ENCODE measurements at places on chromosomes 5 and 9. TPM values are rescaled to one million over a fixed set of nuclear protein-coding genes. Genes with fewer than 3 reads are reported as not detected.

- no peak overlapping the region for H3K4me3 ChIP-seq
- DNase-seq = no peak
- no peaks in the 10 kb centered on the region for H3K27me3 ChIP-seq
- no peaks in the 10 kb centered on the region for H3K4me1 ChIP-seq
- no peaks in the 10 kb centered on the region for H3K36me3 ChIP-seq
- no peak overlapping the region for H3K27ac ChIP-seq
Observed at GRCh38 chr9:77735494-77735893, 87.4 kb upstream of the GNA14 start.

The EXD3 gene
- total RNA-seq = 28.7 TPM

The NEUROG1 gene
- not detected for total RNA-seq

DNA sequence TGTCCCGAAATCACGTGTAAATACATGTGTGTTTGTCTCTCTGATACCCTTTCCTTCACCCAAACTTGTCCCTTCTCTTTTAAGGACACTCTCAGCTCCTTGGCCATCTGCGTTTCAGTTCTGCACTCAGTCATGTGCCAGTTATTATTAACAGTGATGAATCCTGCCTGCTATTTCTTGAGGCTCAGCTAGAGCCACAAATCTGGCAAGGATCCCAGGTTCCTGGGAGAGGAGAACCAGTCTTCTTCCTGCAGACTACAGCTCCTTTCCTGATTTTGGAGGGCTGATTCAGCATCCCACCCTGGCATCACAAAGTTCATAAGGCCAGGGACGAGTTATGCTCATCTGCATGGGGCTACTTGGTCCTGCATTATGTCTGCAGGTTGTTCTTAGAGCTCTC, 5.6 kb downstream of the MAMDC2 start:
- peak overlapping the region; percentile 90 for H3K27ac ChIP-seq
- DNase-seq = no peak
- peak overlapping the region; percentile 33 for H3K4me3 ChIP-seq
- H3K4me1 ChIP-seq = peaks cover 32% of the 10 kb centered on the region
- H3K36me3 ChIP-seq = no peaks in the 10 kb centered on the region

The SLC23A1 gene
- total RNA-seq = 0.33 TPM

GRCh38 chr9:15180124-15180523, 126.9 kb downstream of the TTC39B start:
- no peaks in the 10 kb centered on the region for H3K27me3 ChIP-seq
- H3K27ac ChIP-seq = no peak overlapping the region
- no peaks in the 10 kb centered on the region for H3K4me1 ChIP-seq
- no peaks in the 10 kb centered on the region for H3K36me3 ChIP-seq
- no peak for DNase-seq

The STKLD1 gene
- 0.59 TPM for total RNA-seq

The DMRT3 gene
- total RNA-seq = 1.8 TPM

The ANKRD20A1 gene
- 2.2 TPM for total RNA-seq

DNA sequence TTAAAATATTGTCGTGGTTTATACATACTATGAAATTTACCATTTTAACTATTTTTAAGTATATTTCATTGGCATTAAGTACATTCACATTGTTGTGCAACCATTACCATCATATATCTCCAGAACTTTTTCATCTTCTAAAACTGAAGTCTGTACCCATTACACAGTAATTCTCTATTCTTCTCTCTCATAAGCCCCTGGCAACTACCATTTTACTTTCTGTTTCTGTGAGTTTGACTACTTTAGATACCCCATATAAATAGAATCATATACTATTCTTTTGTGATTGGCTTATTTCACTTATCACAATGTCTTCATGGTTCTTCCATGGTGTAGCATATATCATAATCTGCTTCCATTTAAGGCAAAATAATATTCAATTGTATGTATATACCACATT, 30.3 kb downstream of the NDUFS4 start:
- no peaks in the 10 kb centered on the region for H3K4me1 ChIP-seq
- H3K27ac ChIP-seq = no peak overlapping the region
- no peak for DNase-seq
- H3K27me3 ChIP-seq = no peaks in the 10 kb centered on the region
- H3K36me3 ChIP-seq = no peaks in the 10 kb centered on the region

DNA sequence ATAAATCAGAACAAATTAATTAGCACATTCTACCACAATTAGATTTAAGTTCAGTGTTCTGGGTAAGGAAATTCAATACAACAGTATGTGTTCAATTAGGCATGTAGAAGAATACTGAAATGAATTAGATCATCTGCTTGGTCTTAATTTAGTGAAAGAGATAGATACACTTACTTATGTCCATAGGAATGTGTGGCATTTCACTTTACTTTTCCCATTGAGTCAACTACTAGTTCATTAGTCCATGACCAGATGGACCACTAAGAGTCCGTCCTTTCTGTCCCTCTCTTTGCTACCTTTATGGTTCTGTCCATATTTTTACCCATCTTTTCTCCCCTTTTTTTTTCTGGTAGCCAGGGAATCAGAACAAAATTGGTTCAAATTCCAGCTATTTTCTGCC, 276.9 kb downstream of the OSTF1 start:
- no peak for DNase-seq
- no peak overlapping the region for H3K4me3 ChIP-seq
- no peaks in the 10 kb centered on the region for H3K27me3 ChIP-seq
- no peaks in the 10 kb centered on the region for H3K4me1 ChIP-seq

- no peaks in the 10 kb centered on the region for H3K27me3 ChIP-seq
- H3K36me3 ChIP-seq = no peaks in the 10 kb centered on the region
- H3K4me1 ChIP-seq = no peaks in the 10 kb centered on the region
- H3K27ac ChIP-seq = peak overlapping the region; percentile 32
- DNase-seq = no peak
- no peak overlapping the region for H3K4me3 ChIP-seq
Observed at GRCh38 chr9:27496135-27496504, 28.0 kb upstream of the IFNK start.

- no peaks in the 10 kb centered on the region for H3K4me1 ChIP-seq
- peak overlapping the region; percentile 36 for H3K4me3 ChIP-seq
- no peaks in the 10 kb centered on the region for H3K36me3 ChIP-seq
- H3K27ac ChIP-seq = peak overlapping the region; percentile 7
Observed at GRCh38 chr9:120893611-120894307, 16.8 kb upstream of the PHF19 start.

The PCDHB14 gene
- 5.9 TPM for total RNA-seq

- H3K4me3 ChIP-seq = peak overlapping the region; percentile 89
- H3K27me3 ChIP-seq = no peaks in the 10 kb centered on the region
- peak overlapping the region; percentile 95 for H3K27ac ChIP-seq
Observed at GRCh38 chr9:134134949-134135342, 936 bp upstream of the WDR5 start.

The GFI1B gene
- not detected for total RNA-seq

The IL17B gene
- 5.4 TPM for total RNA-seq

The CNTNAP3 gene
- total RNA-seq = 2.6 TPM

The MAP1B gene
- 271 TPM for total RNA-seq

DNA sequence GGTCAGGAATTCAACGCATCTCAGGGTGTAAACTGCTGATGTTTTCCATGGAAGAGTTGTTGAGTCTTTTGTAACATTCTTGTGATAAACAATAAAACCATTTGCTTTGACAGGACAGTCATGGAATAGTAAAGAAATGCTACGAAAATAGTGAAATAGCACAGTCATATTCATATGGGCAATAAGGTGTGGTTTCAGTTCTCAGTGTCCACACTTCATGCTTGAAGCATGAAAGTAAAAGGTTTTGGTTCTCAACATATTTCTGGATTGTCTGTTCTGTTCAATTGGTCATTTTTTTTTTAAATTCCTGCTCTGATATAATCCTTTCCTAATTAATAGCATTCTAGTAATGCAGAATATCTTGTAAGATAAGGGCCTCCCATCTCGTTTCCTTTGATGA, 467.6 kb upstream of the ZNF608 start:
- H3K36me3 ChIP-seq = no peaks in the 10 kb centered on the region
- H3K4me1 ChIP-seq = no peaks in the 10 kb centered on the region
- no peak overlapping the region for H3K4me3 ChIP-seq
- no peaks in the 10 kb centered on the region for H3K27me3 ChIP-seq
- no peak overlapping the region for H3K27ac ChIP-seq
- DNase-seq = no peak

The IFNA21 gene
- not detected for total RNA-seq

DNA sequence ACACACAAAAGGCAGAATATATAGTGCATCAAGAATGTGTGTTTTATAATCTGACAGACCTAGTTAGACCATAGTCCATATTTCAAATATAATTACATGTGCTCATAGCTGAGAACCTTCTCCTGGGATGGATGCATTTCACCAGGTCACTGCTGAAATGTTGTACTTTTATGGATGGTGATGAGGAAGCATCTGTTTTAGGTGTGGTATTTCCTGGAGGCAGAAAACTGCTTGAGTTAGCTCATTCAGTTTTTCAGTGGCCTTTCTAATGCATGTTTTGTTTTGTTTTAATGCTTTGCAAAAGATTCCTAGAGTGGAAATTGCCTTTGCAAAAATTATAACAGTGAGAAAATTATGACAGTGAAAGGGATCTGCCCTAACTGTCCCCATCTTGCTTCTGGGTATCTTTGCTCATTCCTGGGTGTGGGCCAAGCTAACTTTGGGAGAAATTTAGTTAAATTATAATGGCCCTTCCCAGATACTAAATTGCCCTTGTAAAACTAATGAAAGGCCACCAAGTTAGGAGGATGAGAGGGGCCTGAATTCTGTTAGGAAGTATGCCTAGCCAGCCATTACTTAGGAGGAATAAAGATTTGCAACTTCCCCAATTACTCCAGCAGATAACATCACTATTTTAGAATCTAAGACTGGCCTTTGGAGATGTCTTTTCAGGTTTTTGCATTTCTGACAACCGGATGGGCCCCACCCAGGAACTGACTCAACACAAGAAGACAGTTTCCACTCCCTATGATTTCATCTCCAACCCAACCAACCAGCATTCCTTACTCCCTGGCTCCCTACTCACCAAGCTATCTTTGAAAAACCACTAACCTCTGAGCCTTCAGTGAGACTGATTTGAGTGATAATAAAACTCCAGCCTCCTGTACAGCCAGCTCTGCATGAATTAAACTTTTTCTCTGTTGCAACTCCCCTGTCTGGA, 7.0 kb upstream of the IL12B start:
- no peak for DNase-seq
- no peaks in the 10 kb centered on the region for H3K27me3 ChIP-seq
- H3K27ac ChIP-seq = no peak overlapping the region
- H3K4me3 ChIP-seq = no peak overlapping the region
- H3K36me3 ChIP-seq = no peaks in the 10 kb centered on the region

Measured in breast epithelium (tissue), 4 donors.